Activated CD8-positive, alpha-beta T cell treated with anti-CD3 and anti-CD28 coated beads, Interleukin-2, amount 10 ng/mL, durations not matched to agents 7 days and 5 days (primary cell): ENCODE measurements at places on chromosomes 3 and 15.

- H3K4me1 ChIP-seq, result peaks cover 8% of the 10 kb centered on the region
- no peak overlapping the region for H3K27ac ChIP-seq
- no peaks in the 10 kb centered on the region for H3K36me3 ChIP-seq
- H3K27me3 ChIP-seq, result peaks cover 43% of the 10 kb centered on the region
- DNase-seq, result no peak
- H3K4me3 ChIP-seq, result no peak overlapping the region
These were observed 87.6 kb downstream of the BDH1 start for GRCh38 chr3:197468167-197468566.

DNA sequence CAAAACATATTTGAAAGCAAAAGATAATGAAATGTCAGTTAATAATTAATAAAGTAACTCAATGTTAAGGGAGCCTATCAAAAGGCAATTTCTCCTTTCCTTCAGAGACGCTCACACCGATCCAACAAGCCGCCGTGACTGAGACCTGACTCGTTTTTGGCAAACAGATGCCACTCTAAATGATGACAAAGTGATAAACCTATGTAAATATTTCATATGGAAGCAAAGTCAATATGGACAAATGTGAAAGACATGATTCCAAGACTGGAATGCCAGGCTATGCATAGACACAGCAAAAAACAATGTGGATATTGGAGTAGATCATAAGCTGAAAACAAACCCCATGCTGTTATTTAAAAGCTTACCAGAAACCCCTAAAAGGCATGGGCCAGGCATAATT is 137.2 kb upstream of the SUCLG2 start:
- peaks cover 15% of the 10 kb centered on the region for H3K4me1 ChIP-seq
- peaks cover 2% of the 10 kb centered on the region for H3K27me3 ChIP-seq
- H3K4me3 ChIP-seq, result no peak overlapping the region
- H3K27ac ChIP-seq, result no peak overlapping the region
- H3K36me3 ChIP-seq, result no peaks in the 10 kb centered on the region

DNA sequence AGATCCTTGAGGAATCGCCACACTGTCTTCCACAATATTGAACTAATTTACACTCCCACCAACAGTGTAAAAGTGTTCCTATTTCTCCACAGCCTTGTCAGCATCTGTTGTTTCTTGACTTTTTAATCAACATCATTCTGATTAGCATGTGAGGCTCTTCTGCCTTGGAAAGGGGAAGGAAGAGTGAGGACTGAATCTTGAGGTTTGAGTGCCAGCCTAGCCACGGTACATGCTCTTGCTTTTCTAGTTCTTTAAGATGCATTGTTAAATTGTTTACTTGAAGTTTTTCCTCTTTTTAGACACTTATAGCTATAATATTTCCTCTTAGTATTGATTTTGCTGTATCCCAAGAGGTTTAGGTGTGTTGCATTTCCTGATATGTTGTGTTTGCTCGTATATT is 596.1 kb downstream of the OTOL1 start:
- no peaks in the 10 kb centered on the region for H3K36me3 ChIP-seq
- no peak overlapping the region for H3K27ac ChIP-seq

DNA sequence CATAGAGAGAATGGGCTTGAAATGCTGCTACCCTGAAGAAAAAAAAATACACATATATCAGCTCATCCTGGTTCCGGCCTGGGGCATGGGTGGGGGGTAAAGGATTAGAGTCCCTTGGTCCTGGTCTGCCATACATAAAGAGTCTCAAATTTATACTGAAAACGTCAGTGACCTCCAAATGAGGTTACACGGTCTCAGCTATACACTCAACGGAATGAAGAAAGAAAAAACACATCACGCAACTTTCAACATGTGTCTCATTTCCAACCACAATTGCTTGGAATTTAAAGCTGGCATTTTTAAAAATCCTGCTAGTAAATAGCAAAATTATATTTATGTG is 612.8 kb downstream of the MCTP2 start:
- no peak for DNase-seq
- H3K36me3 ChIP-seq, result no peaks in the 10 kb centered on the region
- no peak overlapping the region for H3K27ac ChIP-seq
- peaks cover 3% of the 10 kb centered on the region for H3K4me1 ChIP-seq
- no peak overlapping the region for H3K4me3 ChIP-seq
